ENCODE measurements at places on chromosomes 5 and 9. TPM values are rescaled to one million over a fixed set of nuclear protein-coding genes. Genes with fewer than 3 reads are reported as not detected.

DNA sequence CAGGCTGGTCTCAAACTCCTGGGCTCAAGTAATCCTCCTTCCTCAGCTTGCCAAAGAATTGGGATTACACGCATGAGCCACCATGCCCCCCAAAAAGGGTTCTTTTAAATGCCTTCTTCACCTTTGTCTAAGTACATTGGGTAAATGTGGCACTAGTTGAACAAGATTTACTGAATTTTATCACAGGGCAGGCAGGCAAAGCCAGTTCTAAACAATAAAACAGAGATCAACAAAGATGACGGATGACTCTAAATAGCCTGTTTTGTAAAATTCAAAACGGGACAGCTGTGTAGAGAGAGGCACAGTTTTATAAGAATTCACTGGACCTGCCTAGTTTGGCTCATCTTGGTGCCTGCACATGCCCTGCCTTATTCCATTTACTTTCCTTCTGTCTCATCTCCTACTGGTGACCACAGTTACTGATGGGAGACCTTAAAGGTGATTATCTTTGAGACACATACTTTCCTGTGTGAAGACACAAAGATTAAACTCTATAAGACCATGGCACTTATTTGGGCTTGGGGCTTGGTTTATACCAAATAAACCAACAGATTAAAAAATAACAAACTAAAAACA is 149.6 kb upstream of the DMRT1 start:
- H3K27ac ChIP-seq, result peak overlapping the region; percentile 52
- no peak overlapping the region for H3K4me3 ChIP-seq
- H3K27me3 ChIP-seq, result no peaks in the 10 kb centered on the region
- no peak for DNase-seq
- H3K36me3 ChIP-seq, result no peaks in the 10 kb centered on the region

DNA sequence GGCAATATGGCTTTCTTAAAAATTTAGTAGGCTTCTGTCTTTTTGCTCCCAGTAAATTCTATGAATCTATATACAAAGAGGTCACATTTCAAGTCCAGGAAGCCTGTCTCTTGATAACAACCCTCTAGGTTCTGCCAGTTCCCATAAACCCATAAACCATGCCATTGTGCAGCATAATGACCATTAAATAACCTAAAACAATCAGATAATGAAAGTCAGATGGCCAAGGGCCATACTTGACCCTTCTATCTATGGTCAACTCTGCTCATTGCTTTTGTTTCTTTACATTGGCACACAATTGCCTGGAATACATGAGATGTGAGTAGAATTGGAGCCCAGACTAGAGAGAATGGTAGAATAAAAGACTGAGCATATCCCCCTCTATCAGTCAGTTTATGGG is 305.4 kb upstream of the KIF2A start:
- H3K36me3 ChIP-seq, result no peaks in the 10 kb centered on the region
- H3K4me1 ChIP-seq, result no peaks in the 10 kb centered on the region
- H3K27me3 ChIP-seq, result no peaks in the 10 kb centered on the region
- no peak overlapping the region for H3K4me3 ChIP-seq

GRCh38 chr9:133522073-133522910 is 2.5 kb downstream of the MYMK start:
- peaks cover 60% of the 10 kb centered on the region for H3K4me1 ChIP-seq
- peak; percentile 81 for DNase-seq
- peak overlapping the region; percentile 90 for H3K27ac ChIP-seq
- H3K27me3 ChIP-seq, result no peaks in the 10 kb centered on the region

- no peaks in the 10 kb centered on the region for H3K36me3 ChIP-seq
- H3K27ac ChIP-seq, result no peak overlapping the region
- no peak overlapping the region for H3K4me3 ChIP-seq
- no peak for DNase-seq
These were observed 196.2 kb downstream of the SLCO4C1 start for GRCh38 chr5:102099766-102100331.

- peaks cover 13% of the 10 kb centered on the region for H3K36me3 ChIP-seq
- H3K4me3 ChIP-seq, result no peak overlapping the region
- H3K27me3 ChIP-seq, result no peaks in the 10 kb centered on the region
These were observed 14.6 kb upstream of the TNIP1 start for GRCh38 chr5:151095341-151096000.

- no peaks in the 10 kb centered on the region for H3K36me3 ChIP-seq
- no peak overlapping the region for H3K27ac ChIP-seq
- H3K4me3 ChIP-seq, result no peak overlapping the region
These were observed 42.2 kb downstream of the PTPN3 start for GRCh38 chr9:109455861-109456260.

The OTP gene
- not detected for polyA plus RNA-seq

The TMEM232 gene
- polyA plus RNA-seq, result 1.2 TPM

Measured in muscle of leg (tissue), 16 donors.